SK-N-DZ (cell line): ENCODE measurements at places on chromosomes 3 and 15.

GRCh38 chr15:81155375-81156218 lies 21.5 kb downstream of the CFAP161 start:
- DNase-seq = peak; percentile 49

DNA sequence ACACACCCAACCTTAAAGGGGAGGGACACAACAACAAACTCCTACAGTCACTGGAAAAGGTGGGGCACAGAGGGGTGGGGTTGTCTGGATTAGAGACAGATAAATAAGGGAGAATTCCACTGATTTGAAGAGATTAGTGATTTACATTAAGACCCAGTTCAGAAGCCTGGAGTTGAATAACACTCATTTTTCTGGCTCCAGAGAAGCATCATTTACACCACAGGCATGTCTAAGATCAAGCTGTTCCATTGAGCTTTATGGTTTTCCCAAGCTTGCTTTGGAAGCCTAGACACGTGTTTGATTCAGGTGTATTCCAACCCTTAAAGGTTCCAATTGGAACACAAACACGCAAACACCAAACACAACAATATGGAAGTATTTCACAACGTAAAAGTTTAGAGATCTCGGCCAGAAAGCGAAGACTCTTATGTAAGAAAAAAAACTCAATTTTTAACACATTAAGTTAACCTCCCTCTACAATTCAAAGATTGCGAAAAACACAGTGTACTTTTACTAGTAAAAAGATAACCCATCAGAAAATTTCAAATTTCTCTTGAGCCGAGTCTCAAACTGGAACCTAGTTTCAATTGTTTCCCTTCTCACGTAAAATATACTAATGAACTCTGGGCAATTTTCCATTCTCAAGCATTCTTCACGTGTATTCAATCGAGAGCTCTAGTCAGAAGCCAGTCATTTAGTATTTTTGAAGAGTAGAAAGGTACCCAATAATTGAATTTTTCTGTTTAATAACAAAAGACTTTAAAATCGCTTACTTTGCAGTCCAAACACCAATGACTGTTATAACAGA lies 2.1 kb downstream of the TRA2B start:
- DNase-seq = no peak

DNA sequence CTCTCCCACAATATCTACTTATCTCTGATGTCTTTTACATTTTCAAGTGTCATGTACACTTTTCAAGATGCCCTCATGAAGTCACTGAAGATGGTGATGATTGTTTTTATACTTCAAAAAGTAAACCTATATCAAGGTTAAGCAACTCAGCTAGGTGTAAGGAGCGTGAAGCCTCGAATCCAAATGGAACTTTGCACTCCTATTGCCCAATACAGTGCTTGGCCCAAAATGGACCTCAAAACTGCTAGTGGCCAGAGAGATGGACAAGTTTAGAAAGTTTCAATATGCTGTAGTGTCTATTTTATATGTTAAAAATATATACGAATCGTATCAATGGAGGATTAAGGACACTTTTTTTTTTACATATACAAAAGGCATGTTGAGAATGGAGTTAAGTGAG lies 167.7 kb downstream of the CHL1 start:
- no peak for DNase-seq

- peak; percentile 37 for DNase-seq
Measured at GRCh38 chr15:90191794-90192509, 9.2 kb upstream of the SEMA4B start.
